ENCODE measurements at places on chromosomes 1 and 21. TPM values are rescaled to one million over a fixed set of nuclear protein-coding genes. Genes with fewer than 3 reads are reported as not detected.

DNA sequence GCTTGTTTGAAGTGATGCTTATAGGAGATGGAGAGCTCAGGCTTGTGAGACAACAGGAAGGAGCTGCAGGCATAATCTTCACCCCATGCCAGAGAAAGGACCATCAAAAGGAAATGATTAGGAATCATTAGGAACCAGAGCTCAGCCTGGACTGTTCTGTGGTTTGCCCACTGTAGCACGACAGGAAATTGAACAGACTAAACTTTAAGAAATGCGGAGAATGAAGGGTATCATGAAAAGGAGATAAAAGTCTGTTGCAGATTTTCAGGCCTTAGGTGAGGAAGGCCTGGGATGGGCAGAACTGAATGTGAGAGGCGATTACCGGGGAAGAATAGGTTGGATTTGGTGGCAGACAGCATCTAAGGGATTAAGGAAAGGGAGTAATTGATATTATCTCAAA lies 292.0 kb upstream of the PLXNA2 start:
- DNase-seq: no peak

GRCh38 chr1:206832352-206832880 lies 33.0 kb upstream of the IL20 start:
- no peak for DNase-seq

DNA sequence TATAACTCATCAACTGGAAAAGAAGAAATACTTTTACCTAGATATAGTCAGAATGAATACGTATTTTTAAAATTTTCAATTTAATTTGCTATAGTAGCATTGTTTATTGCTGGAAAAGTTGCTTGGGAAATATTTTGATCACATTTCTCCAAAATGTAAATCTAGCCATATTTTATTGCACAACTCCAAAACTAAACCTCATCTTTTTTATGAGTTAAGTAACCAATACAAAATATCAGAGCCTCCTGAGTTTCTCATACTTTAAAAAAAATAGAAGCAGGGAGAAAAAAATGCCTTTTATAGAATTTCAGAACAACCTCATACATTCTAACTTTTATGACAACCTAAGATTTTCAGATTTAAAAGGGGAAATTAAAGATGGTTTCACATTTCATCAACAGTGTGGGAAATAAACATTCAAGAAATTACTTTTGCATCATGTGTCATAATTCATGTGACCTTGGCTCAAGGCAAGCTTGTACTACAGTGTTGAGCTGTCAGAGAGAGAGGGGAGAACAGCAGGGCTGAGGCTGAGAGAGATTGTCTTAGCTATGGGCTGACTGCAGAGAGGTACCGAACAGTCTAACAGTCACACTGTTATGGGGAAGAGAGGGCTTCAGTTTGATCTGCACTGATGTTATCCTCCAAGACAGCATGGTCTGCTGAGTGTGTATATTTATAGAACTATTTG lies 519.0 kb downstream of the LTN1 start:
- no peak for DNase-seq

CCDC30 gene
- total RNA-seq: 22.2 TPM

DNA sequence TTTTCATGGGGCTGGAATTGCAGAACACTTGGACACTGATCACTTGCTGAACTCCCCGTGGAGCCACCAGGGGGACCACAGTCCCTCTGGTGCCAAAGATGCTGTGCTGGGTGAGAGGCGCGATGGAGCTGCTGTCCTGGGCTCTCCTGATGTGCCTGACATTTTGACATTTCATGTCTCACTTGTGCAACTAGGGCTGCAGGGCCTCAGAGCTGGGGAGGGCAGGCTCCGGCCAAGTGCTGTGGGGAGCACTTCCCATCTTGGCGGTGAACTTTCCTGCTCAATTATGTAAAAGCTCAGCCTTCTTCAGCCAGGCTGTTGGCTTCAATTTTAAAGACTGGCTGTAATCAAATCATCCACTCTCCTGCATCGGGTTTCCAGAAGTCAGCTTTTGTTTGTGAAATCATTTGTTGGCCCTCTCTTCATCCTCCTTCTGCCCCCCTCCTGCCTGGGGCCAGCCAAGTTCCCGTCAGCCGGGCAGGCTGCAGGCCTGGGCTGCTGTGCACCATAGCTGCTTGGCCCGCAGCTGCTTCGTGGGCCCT lies 36.8 kb downstream of the KCNAB2 start:
- DNase-seq: no peak

ZBTB8A gene
- 20.1 TPM for total RNA-seq

DNA sequence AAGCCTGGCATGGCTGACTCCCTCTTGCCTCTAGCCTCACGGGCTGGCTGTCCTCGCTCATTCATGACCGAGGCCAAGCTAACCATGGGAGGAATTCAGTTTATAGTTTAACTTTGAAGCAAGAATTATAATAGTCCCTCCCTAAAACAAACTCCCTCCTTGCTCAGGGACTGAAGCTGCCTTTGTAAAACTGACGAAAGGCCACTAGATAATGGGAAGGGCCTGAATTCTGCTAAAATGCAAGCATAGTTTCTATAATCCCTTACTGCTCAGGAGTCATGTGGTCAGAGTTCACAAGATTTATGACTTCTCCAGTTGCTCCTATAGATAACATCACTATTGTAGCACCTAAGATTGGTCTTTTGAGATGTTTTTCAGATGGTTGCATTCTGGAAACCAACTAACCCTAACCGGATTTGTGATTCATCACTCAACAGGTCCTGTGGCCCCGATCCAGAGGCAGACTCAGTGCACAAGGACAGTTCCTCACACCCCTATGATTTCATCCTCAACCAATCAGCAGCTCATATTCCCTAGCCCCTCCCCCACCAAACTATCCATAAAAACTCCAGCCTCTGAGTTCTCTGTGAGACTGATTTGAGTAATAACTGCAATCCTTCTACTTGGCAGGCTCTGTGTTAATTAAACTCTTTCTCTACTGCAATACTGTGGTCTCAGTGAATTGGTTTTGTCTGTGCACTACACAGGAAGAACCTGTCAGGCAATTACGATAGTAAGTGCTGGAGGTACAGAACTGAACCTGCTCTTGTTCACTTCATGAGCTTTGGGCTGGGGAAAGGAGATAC lies 26.4 kb downstream of the HHIPL2 start:
- no peak for DNase-seq

- DNase-seq: no peak
Observed at GRCh38 chr1:164709126-164709525, 150.1 kb downstream of the PBX1 start.

DNA sequence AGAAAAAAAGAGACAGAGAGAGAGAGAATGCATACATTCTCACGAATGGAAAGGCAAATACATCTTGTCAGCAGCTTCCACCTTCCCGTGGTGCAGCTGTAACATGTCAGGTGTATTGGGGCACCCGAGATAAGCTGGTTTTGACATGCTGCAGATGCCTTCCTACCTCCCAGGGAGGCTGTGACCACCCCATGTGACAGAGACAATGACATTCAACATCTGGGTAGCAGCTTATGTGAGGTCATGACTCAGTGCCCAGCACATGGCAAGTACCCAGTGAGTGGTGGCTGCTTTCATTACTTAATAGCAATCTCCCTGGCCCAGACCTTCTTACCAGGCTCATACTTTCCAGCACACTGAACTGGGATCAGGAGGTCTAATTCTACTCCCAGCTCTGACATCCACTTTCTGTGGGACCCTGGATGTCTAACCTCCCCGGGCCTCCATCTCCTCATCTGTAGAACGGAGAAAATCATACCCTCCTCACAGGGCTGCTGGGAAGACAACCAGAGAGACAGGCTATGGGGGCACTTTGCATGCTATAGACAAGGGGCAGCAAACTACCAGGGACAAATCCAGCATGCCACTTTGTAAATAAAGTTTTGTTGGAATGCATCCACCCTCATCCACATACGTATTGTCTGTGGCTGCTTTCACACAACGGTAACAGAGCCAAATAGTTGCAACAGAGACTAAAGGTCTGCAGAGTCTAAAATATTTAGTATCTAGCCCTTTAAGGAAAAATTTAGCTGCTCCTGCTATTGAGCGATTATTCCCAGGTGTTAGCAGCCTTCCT lies 38.5 kb upstream of the ZBTB40 start:
- no peak for DNase-seq

CERS2 gene
- total RNA-seq: 38.6 TPM

Measured in cerebellum (tissue), 4 donors.